ENCODE measurements at places on chromosomes 7 and 10. TPM values are rescaled to one million over a fixed set of nuclear protein-coding genes. Genes with fewer than 3 reads are reported as not detected.

Gene KLHDC10
- 13.9 TPM for total RNA-seq

Gene TAS2R41
- total RNA-seq, result not detected

Gene NUP205
- 48.5 TPM for total RNA-seq

Gene CLDN15
- 13.1 TPM for total RNA-seq

Gene SFTPA1
- total RNA-seq, result not detected

Gene CAMK1D
- total RNA-seq, result 5.7 TPM

Gene C10orf105
- total RNA-seq, result not detected

Gene SORBS1
- 0.47 TPM for total RNA-seq

Gene INHBA
- total RNA-seq, result 0.42 TPM

Gene ZPBP
- total RNA-seq, result not detected

Gene GNG11
- total RNA-seq, result 34.6 TPM

Gene TMEM213
- not detected for total RNA-seq

Gene CHST15
- 8.1 TPM for total RNA-seq

Gene MBL2
- total RNA-seq, result not detected

Gene STAG3
- total RNA-seq, result 0.22 TPM

Gene DPYSL4
- 18.0 TPM for total RNA-seq

Gene VWA2
- total RNA-seq, result not detected

Gene LDB3
- not detected for total RNA-seq

Gene WNT8B
- 0.03 TPM for total RNA-seq

Gene RTKN2
- total RNA-seq, result 0.88 TPM

Gene MAGI2
- 0.46 TPM for total RNA-seq

Gene DNMBP
- 34.2 TPM for total RNA-seq

Gene ANKRD1
- 6.5 TPM for total RNA-seq

Gene TRDMT1
- total RNA-seq, result 3.6 TPM

Gene PLXNA4
- total RNA-seq, result 1.9 TPM

Gene SPDYE9
- not detected for total RNA-seq

Gene CALCR
- total RNA-seq, result not detected

Gene LIPJ
- total RNA-seq, result not detected

Gene CH25H
- total RNA-seq, result not detected

Gene KCNIP2
- total RNA-seq, result 1.1 TPM

Gene SEM1
- total RNA-seq, result 346 TPM

Gene ARL5B
- 7.8 TPM for total RNA-seq

Gene TMEM130
- total RNA-seq, result 0.26 TPM

Gene IGF2BP3
- 30.4 TPM for total RNA-seq

Gene PNLIPRP1
- total RNA-seq, result not detected

Gene AMPH
- 0.09 TPM for total RNA-seq

Gene DLX6
- total RNA-seq, result not detected

Gene HMX3
- total RNA-seq, result not detected

Gene PBLD
- 3.7 TPM for total RNA-seq

Gene URGCP
- 25.5 TPM for total RNA-seq

Gene UPK3BL2
- 3.8 TPM for total RNA-seq

Gene ZNF117
- total RNA-seq, result 0.28 TPM

Gene VSIR
- 34.4 TPM for total RNA-seq

Gene GPAM
- total RNA-seq, result 5.7 TPM

Gene MMP21
- total RNA-seq, result not detected

Gene TRA2A
- total RNA-seq, result 69.6 TPM

Gene NEUROG3
- total RNA-seq, result not detected

Gene HGF
- total RNA-seq, result 0.01 TPM

Gene LRRN3
- 0.05 TPM for total RNA-seq

Measured in A549 treated with CORT108297 at 1 μM for 4 hours (cell line).